Non-pigmented ciliary epithelial cell (primary cell): ENCODE measurements at places on chromosomes 4 and X.
A peak's percentile ranks its signal among the peaks of the same experiment; 100 is the strongest.

- DNase-seq = no peak
These were observed 36.3 kb downstream of the RPS6KA3 start for GRCh38 chrX:20230406-20230805.

GRCh38 chr4:11546391-11547175 lies 117.9 kb upstream of the HS3ST1 start:
- no peak for DNase-seq

DNA sequence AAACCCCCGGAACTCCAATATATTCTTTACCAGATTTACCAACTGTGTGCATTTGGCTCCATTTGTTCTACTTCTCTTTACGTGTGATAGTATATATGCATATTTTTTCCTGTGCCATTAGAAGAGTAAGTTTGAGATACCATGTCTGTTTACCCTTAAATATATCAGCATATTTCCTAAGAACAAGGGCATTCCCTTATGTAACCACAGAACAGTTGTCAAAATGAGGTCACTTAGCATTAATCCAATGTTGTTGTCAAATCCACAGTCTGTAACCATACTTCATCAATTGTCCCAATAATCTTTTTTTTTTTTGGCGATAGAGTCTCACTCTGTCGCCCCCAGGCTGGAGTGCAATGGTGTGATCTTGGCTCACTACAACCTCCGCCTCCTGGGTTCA lies 55.2 kb downstream of the TBC1D14 start:
- DNase-seq = no peak

GRCh38 chrX:19673375-19674040 lies 158.2 kb upstream of the MAP3K15 start:
- peak; percentile 56 for DNase-seq

DNA sequence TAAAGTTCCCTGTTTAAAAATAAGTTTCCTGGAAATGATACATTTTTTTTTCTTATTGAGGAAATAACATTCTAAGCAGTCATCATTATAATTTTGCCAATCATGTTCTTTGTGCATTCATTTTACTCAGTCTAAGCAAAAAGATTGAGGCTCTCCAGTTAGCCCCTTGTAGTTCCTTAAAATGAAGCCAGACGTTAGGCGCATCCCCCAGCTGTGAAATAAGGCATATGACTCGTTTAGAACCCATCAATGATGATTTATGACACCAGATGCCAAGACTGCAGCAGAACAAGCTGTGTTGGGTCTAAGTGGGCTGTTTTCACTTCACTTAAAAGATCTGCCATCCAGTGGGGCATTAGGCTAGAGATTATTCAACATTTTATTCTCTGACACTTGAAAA lies 17.0 kb downstream of the PDGFC start:
- no peak for DNase-seq

- DNase-seq = no peak
These were observed 620.9 kb upstream of the GALNT7 start for GRCh38 chr4:172547724-172548123.

GRCh38 chrX:2497961-2498780 lies 2.6 kb downstream of the DHRSX start:
- no peak for DNase-seq

DNA sequence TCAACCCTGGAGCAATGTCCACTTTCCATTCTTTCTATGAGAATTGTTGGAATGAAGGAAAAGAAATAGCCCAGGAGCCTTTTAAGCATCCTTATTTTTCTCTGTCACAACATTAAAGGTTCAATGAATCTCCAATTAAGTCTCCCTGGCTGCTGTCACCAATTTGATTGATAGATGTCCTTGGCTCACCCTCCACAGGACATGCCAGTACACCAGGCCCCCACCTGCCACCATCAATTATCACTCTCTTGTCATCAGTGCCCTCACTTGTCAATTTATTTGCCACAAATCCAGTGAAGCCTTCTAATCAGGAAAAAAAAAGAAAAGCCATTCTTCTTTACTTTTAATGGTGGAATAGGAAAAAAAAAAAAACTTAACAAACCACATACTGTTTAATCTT lies 453.6 kb downstream of the CENPC start:
- DNase-seq = no peak

- no peak for DNase-seq
These were observed 19.4 kb downstream of the SH3TC1 start for GRCh38 chr4:8218371-8219031.

DNA sequence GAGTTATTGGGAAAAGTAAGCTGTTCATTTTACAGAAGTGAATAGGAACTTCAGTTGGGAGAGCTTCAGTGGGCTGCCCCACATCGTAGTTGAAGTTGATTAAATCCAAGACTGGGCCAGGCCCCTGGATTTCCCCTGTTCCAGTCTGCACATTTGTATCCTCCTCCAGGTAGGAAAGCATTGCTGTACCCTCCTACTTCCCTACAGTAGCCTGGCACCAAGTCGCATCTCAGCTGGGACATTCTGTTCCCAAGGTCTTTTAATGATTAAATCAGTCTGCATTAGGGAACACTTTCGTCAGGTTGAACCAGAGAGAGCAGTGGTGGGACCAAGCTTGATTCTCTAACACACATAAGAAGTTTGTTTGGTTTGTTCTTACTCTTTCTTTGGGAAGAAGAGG lies 165.8 kb upstream of the PPARGC1A start:
- no peak for DNase-seq

DNA sequence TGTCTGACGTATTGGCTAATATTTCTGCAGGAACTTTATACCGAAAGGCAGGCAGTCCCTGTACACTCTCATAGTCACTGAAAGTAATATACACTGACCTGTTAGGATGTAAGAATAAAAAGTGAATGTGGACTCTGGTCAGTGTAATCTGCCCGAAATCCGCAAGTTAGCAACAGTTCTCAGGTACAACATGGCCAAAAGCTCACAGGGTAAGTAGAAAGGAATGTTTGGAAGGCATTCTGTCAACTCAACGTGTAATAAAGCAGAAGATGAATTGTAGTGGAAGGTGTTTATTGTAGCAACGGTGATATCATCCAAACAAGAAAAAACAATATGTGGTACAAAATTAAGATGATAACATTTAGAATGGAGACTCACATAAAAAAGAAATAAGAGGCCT lies 26.0 kb upstream of the NUP54 start:
- no peak for DNase-seq

GRCh38 chr4:88223516-88223915 lies 60.8 kb downstream of the PPM1K start:
- no peak for DNase-seq

DNA sequence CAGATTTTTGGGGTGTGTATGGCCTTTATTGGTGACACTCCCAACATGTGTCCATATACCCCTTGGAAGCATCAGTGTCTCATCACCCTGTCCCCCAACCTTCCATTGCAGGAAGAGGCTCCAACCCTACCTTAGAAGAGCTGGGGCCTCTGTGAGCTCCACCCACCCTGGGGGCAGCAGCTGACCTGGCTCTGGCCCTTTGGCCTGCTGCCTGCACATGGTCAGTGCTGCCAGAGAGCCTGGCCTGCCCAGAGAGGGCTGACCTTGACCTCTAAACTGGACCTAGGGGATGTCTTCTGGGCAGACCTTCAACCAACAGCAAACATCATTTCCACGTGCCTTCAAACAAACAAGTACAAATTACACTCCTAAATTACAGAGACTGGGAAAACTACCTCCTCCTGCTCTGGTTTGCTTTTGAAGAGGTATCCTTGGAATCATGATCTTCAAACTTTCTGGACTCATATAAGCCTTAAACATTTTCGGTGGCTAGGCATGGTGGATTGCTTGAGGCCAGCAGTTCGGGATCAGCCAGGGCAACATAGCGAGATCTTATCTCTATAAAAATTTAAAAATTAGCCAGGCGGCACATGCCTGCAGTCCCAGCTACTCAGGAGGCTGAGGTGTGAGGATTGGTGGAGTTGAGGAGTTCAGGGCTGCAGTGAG lies 27.3 kb upstream of the KIAA0232 start:
- DNase-seq = no peak
